ENCODE measurements at places on chromosomes 2 and 18. TPM values are rescaled to one million over a fixed set of nuclear protein-coding genes. Genes with fewer than 3 reads are reported as not detected.

The LIMS4 gene
- 1.2 TPM for total RNA-seq

DNA sequence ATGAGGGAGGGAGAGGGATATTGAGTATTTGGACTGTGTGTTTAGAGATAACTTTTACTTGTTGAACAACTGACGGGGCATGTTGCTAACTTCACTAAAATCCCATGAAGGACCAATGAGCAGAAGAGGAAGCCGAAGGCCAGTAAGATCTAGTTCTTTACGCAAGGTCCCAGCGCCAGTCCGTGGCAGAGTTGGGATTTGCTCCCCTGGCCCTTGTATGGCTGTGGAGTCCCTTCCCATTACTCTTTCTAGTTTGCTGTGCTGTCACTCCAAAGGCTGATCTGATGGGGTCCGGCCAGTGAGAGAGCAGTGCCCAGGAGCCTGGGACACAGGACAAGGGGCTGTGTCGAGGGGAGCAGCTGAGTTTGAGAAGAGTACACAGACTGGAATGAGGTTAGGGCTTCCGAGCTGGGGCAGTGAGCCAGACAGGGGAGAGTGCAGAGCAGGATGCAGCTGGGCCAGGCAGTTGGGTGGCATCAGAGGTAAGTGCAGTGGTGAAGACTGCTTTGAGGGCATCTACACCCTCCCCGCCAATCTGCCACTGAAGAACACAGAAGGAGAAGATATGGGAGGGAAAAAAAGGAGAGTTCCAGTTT, 692.9 kb upstream of the HS6ST1 start:
- DNase-seq, result no peak

- DNase-seq, result no peak
Measured at GRCh38 chr18:50814395-50814794, 5.4 kb downstream of the MRO start.

DNA sequence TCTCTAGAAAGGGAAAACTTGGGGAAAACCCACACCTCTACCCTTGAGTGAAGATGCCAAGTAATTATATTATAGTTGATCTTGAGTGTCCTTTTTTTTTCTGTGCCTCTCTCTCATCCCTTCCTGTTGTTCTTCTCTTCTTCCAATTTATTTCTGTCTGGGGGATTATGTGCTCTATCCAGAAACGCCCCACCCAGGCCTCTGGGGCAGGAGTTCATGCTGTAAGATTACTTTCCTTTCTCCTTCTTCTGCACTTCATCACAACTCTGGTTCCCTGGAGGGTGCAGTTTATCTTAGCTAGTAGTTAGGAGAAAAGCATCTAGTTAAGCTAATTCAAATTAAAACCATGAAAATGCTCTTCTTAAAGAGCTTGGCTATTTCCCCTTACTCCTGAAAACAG, 30.3 kb upstream of the DNAJC27 start:
- DNase-seq, result no peak

DNA sequence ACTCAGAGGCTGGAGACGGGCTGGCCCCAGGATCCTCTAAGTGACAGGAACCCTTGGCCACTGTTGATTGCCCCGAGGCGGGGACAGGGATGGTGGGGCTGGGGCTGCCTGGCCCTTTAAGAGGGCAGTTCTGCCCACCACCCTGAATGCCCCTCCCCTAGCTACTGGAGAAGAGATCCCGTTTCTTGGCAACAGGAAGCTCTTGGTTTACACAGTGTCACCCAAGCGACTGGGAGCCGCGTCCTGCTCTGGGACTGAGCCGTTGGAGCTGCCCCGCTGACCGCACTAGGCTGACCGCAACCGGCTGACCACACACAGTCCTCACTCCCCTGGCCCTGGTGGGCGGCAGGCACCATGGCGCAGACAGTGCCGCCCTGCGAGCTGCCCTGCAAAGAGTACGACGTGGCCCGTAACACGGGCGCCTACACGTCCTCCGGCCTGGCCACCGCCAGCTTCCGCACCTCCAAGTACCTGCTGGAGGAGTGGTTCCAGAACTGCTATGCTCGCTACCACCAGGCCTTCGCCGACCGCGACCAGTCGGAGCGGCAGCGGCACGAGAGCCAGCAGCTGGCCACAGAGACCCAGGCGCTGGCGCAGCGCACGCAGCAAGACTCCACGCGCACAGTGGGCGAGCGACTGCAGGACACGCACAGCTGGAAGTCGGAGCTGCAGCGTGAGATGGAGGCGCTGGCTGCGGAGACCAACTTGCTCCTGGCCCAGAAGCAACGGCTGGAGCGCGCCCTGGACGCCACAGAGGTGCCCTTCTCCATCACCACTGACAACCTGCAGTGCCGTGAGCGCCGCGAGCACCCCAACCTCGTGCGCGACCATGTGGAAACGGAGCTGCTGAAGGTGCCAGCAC, at the start of gene TEKT4:
Gene TEKT4, plus strand, starts transcription at position 205 of the 862 bp plus-strand sequence. Its CDS starts 150 bp downstream, at position 355.
- DNase-seq, result no peak

GRCh38 chr2:233822101-233822771, 32.1 kb downstream of the HJURP start:
- DNase-seq, result no peak

The FSIP2 gene
- total RNA-seq, result 28.7 TPM

The THUMPD2 gene
- 13.8 TPM for total RNA-seq

The ANKRD30B gene
- total RNA-seq, result not detected

GRCh38 chr18:74492259-74492658, 3.9 kb upstream of the CNDP2 start:
- DNase-seq, result no peak

- no peak for DNase-seq
Measured at GRCh38 chr2:15115776-15116175, 445.4 kb downstream of the NBAS start.

DNA sequence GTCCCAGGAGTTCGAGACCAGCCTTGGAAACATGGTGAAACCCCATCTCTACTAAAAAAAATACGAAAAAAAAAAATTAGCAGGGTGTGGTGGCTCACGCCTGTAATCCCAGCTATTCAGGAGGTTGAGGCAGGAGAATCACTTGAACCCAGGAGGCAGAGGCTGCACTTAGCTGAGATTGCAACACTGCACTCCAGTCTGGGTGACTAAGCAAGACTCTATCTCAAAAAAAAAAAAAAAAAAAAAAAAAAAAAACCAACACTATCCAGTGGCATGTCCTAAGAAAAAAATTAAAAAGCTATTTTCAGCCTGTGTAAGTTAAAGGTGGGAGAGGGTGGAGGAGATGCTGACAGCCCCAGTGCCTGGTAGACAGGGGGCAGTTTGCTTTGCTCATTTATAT, 32.2 kb upstream of the REL start:
- no peak for DNase-seq

- DNase-seq, result no peak
Measured at GRCh38 chr2:219056896-219057708, 3.6 kb downstream of the IHH start.

Data from mesothelial cell of epicardium (in vitro differentiated cells).